DMS 273 treated with DMSO at 0.1 percent for 48 hours (cell line): ENCODE measurements at places on chromosomes 7 and 10.

- DNase-seq, result no peak
Measured at GRCh38 chr10:116819999-116820677, 29.2 kb upstream of the ENO4 start.

- no peak for DNase-seq
Measured at GRCh38 chr10:11112718-11113117, 95.0 kb downstream of the CELF2 start.

DNA sequence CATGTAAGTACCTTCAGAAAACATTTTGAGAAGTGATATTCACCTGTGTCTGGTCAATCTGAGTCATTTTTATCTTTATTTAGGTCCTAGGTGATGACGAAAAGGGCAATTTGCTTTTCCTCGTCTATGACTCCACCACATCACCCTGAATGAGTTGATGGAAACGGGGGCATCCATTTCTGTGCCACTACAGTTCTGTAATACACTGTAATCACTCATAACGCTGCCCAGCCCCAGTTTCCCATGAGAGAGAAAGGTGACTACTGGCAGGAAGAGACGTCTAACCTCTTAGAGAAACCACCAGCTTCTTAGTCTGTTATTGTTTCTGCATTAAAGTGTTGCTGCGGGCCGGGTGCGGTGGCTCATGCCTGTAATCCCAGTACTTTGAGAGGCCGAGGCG, 205.3 kb upstream of the MKLN1 start:
- no peak for DNase-seq

DNA sequence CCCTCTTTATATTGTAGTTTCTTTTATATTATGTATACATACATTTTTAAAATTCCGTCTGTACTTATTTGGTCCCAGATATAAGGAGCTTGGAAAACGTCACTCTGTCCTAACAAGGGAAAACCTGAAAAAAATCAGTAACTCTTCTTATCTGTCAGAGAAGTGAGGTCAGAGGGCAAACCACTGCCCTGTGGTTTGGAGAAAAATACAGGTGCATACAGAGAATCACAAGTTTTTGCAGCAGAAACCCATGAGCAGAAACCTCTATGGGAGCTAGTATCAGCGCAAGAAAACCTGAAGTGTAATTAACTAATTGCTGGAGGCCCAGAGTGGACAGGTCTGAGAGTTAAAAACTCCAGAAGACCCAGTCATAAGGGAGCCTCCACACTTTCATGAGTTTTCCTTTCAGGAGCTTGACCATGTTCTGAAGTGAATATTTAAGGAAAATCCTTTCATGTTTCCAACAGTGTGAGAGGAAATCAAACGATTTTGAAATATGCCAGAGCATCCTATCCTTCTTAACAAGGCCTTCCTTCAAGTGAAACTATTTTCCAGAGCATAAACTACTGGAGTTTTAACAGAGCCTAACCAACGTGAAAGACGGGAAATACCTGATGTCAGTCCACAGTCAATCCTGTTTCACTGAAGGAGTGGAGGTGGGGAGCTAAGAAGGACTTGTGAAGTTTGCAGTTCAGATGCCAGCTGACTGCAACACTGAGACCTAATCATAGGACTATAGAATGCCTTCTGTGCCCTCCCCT, 290.8 kb upstream of the BMPER start:
- DNase-seq, result no peak

GRCh38 chr10:114925587-114926586, 12.1 kb upstream of the TRUB1 start:
- no peak for DNase-seq

DNA sequence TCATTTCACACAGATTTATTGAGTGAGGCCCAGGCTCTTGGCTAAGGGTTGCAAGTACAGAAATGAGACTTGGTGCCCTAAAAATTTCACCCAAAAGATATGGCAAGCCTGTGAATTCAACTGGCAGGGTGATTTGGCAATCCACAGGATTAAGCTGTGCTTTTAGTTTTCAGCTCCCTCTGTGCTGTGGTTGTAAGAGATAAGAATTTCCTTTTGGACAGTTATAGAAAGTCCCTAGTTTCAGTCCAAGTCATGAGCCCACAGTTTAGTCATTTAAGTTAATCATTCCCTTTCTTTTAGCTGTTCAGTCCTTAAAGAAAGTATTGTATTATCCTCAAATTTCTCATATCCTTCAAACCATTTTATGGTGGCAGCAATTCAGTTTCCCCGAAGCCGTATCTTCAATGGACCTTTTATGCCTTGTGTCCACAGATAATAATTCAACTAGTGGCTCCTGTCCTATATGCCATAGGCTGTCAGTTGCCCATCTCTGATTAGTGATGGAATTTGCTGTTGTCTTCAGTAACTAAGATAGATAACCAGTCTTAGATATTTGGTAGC, 73.4 kb upstream of the NAMPT start:
- DNase-seq, result no peak

DNA sequence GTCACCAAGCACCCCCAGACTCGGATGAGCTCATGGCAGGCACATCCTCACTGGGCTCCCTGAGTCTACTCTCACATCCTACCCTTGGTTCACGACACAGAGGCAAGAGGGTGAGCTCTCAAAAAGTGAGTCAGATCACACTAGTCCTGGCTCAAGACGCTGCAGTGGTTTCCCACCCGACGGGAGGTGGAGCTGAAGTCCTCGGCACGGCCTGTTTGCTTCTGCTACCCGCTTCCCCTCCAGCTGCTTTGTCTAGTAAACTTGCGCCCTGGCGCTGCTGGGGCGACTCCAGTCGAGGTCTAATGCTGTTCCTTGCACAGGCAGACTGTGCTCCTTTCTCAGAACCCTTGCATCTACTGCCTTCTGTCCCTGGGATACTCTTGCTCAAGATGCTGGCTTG, 13.5 kb upstream of the SFMBT2 start:
- DNase-seq, result no peak

DNA sequence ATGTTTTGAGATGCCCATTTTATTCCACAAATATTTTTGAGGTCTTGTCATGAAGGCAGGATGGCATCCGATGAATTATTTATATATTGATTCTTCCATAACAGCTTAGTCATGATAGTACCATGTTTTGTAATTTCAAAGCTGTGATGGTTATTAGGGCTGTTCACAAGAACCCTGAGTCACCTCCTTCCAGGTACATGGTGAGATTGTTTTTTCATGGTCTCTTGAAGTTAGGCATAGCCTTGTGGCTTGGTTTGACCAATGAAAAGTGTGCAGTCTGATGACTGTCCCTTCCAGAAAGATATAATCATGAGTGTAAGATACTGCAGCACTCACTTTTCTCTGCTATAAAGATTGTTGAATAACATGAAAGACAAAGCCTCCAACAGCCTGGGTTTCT, 274.8 kb downstream of the FGFR2 start:
- no peak for DNase-seq

- no peak for DNase-seq
Measured at GRCh38 chr10:129850316-129850715, 113.8 kb downstream of the EBF3 start.

- no peak for DNase-seq
Measured at GRCh38 chr10:94307046-94307615, 55.6 kb downstream of the NOC3L start.

GRCh38 chr7:158016180-158017097, 571.2 kb downstream of the PTPRN2 start:
- no peak for DNase-seq

DNA sequence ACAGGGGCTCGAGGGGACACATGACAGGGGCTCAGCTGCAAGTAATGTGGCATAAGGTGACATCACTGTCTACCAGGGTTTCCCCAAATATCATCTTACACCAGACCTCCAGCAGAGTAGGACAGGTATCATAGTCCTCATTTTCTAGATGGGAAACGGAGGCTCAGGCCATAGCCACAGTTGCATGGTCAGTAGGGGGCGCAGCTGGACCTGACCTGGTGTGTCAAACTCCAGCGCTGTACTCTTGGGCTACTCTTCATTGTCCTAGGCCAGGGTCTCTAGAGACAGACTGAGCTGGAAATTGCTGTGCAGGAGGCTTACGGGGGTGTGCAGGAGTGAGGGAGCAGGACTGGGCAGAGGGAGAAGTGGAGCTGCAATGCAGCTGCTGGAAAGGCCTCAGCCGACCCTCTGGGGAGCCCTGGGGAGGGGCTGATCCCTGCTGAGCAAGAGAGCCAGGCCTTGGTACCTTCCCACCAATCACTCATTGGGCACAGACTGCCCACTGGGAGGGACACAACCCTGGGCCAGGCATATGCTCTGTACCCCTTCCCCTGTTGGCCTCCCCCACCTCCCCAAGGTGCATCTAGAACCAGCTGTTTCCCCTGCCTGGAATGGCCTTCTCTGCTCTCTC, 89.9 kb downstream of the CDH23 start:
- DNase-seq, result no peak

GRCh38 chr10:86300399-86300925, 66.1 kb downstream of the GRID1 start:
- DNase-seq, result no peak

DNA sequence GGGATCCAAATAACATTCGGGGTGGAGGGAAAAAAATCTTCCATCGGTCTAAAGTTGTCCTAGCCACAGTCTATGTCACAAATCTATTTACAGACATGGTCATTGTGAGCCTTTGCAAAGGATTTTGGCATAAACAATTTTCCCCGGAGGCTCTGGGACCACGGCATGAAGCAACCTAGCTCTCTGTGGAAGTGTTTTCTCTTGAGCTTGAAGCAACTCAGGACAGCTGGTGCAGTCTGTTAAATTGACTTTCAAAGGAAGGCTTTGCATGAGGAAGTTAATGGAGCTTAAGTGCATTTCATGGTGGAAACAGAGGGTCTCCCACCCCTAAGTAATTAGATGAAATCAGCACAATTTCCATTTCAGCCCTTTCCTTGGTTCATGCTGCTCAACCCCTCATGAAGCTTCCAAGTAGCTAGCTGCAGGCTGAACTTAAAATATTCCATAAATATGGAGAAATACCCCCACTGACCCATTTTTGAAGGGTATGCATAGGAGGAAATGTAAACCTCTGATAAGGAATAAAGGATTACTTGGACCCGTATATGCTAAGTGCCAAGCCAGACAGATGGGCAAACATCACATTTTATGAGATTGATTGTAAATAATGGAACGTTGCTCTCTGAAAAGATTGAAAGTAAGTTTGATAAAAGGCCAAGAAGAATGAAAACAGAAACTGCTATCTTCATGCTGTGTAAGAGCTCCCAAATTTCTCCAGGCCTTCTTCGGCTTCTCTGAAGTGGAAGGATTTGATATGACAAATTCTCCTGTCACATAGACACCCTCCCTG, 39.9 kb downstream of the CCDC3 start:
- DNase-seq, result no peak

- no peak for DNase-seq
Measured at GRCh38 chr10:3010816-3011460, 56.4 kb upstream of the PFKP start.

DNA sequence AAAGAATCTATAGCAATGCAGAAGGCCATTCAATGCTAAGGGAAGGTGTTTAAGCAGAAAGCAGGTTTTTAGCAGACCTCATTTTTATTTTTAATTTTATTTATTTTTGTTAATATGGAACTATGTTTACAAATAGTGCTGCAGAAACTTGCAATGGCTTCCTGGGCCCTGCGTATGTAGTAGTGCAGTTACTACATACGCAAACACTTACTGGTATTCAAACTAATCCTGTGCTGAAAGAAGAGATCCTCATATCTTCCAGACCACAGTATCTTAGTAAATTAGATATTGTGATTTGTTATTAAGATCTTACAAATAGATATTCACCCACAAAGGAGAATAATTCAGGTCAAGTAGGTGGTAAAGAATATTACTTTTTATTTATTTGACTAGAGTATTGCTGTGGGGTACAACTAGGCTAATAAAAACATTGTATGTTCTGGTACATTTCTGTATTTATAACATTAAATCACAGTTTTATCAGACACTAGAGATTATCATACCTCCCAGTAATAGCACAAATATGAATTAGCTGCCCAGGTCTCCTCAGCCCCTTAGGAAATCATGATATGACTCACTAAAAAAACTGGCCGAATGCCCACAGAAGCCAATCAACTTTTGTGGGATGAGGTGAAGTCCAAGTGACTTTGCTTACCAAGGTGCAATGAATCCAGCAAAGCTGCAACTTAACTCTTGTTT, 57.6 kb downstream of the RNLS start:
- no peak for DNase-seq

GRCh38 chr7:105876964-105877601, 684 bp upstream of the ATXN7L1 start:
- peak; percentile 42 for DNase-seq

DNA sequence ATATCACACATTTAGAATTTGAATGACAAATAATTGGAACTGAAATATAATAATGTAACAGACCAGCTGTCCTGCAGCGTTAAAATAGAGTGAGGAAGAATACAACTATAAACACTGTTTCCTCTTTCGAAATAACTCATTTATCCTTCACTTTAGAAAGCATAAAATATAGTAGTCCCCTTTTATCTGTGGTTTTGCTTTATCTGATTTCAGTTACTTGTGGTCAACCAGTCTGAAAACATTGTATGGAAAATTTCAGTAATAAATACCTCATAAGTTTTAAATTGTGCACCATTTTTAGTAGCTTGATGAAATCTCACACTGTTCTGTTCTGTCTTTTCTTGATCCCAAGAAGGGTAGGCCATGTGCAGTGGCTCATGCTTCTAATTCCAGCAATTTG, 31.7 kb downstream of the POLR1F start:
- DNase-seq, result no peak

DNA sequence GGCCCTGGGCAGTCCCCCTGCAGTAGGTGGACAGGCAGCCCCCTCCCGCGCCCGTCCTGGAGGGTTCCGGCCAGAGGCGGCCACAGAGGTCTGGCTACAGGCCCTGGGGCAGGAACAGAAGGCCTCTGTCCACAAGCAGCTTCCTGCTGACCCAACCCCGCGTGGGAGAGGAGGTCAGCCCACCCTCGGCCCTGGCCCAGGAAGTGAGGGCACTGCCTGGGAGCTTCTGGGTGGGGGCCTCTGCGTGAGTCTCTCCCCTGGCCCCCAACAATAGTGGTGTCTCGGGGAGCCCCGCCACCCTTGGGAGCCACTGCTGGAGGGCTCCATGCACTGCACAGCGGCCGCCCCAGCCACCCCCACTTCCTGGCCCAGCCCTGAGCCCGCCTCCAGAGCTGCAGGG, 4.7 kb downstream of the MICALL2 start:
- DNase-seq, result no peak

- DNase-seq, result peak; percentile 9
Measured at GRCh38 chr10:30671026-30671616, 41.6 kb upstream of the LYZL2 start.

GRCh38 chr7:38178695-38179344, 775 bp downstream of the STARD3NL start:
- DNase-seq, result peak; percentile 50

- DNase-seq, result no peak
Measured at GRCh38 chr7:4307316-4308204, 374.5 kb upstream of the FOXK1 start.
